ENCODE measurements at places on chromosomes 7 and 10.

DNA sequence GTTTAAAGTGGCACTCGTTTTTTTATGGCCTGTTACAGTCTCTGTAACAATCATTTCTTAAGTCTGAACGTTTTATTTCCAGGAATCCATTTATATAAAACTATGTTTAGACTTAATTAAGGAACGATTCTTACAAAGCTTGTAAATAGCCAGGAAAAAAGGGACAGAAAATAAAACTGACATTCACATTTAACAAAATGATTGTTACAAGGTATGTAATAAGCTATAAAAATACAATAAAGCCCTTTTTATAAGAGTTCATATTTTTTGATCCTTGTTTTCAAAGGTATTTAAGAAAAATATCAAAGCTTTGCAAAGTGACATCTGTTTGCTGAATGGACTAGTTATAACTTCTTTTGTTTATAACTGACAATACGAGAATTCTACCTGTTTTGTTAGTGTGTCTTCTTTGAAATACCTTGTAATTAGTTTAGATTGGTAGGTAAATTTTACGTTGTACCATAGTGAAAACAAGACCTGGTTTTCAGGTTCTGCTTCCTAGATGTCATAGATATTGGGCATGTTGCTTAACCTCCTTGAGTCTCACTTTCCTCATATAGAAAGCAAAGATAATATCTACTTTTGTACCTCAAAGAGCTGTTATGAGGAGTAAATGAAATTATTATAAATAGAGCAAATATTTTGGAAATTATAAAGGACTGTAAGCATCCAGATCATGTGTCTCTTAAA, 25.8 kb downstream of the BTRC start:
- DNase-seq: no peak

- no peak for DNase-seq
Measured at GRCh38 chr10:47025253-47025539, 114.0 kb downstream of the PTPN20 start.

DNA sequence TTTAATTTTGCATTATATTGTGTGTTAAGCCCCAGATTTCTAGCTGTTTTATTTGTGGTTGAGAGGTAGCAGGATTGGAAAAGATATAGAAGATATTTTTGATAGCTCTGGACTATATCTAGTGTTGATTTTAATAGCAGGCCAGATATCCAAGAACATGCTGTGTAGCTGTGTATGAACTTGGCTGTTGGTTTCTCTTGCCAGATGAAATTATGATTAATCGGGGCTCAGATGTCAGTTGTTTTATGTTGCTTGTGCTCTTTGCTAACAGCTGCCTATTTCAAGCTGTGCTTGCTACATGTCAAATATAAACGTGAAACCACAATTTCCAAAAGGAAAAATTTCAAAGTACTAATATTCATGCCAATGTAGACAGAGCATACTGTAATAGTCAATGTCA, 141.1 kb downstream of the GRM3 start:
- DNase-seq: no peak

- no peak for DNase-seq
Measured at GRCh38 chr10:24174014-24174413, 34.9 kb upstream of the KIAA1217 start.

DNA sequence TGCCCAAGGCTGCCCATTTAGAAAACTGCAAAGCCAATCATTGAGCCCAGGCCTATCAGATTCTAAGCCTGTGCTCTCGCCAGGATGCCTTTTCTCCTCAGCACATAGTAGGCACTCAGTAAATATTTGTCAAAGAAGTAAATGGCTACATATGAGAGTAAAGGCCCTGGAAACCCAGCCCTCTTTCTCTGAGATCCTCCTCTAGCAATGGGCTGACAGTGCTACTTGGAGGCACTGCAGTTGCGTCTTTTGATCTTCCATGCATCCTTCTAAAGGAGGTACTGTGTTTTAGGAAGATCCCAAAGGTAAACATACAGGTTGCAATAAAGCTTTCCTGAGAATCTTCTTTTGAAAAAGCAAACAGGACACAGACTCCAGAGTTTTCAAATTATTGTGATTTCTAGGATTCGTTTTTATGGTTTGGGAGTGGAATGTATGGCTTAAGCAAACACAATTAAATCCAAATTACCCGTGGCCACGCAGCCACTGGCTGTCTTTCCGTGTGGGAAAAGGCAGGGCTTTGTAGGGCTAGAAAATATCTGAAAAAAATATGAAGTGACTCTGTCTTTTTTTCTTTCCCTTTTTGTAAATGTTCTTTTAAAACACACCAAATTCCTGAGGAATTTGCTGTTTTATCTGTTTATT, 151.3 kb upstream of the BMPER start:
- DNase-seq: no peak

DNA sequence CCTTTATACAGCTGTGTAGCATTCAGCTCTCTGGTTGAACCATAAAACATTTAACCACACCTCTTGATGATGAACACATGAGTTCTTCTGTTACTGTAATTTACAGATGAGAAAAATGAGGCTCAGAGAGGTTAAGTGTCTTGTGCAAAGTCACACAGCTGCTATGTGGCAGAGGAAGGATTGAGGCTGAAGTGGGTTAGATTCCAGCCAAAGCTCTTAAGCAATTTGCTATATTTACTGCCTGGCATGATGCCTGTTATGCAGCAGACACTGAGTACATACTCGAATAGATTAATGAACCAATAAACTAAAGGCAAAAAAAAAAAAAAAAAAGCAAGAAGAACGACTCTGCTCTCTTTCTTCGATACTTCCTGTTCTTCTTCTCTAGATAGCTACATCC, 35.7 kb downstream of the GFRA1 start:
- DNase-seq: no peak

DNA sequence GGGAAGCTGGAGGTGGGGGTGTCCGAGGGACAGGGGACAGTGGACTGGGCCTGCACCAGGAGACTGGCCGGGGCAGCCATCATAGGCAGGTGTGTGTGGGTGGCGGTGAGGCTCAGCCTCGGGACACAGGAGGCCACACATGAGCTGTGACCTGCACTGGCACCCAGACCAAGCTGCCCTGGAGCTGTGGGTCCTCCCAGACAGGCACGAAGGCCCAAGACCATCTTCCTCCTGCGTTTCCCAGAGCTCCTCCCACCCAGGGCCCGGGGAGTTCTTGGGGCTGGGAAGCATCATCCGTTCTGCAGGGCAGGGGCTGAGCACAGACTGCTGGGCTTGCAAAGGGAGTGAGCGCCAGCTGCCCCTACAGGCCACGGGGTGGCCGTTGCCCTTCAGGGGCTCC, 87.4 kb downstream of the PDGFA start:
- no peak for DNase-seq

GRCh38 chr10:122140461-122140902, 130.6 kb upstream of the BTBD16 start:
- DNase-seq: no peak

DNA sequence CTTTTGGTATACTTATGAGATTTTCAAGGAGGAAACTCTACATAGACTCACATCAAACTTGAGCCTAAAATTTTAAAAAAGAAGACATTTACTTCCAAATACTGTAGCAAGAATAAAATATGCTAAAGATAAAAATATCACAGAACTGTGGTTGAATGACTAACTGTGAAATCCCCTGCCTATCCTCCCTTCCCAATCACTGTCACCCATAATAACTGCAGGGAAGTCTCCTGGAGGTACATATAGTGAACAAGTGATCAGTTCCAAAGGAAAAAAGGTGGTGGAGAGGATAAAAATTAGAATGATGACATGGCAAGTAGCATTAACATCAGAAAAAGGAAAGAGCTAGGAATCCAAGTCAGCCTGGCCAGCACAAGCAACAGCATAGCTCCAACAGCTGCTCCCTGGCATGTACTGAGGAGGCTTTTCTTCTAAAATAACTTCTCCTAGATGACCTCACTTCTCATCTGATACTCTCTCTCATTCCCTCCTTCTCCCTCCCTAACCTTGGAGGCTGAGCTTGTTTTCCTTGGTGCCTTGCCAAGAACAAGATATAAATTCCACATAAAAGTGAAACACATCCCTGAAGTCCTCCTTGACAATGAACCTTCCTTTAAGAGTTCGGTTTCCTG, 124.0 kb downstream of the IQUB start:
- DNase-seq: no peak

- no peak for DNase-seq
Measured at GRCh38 chr10:89357975-89358374, 19.9 kb upstream of the IFIT1B start.

GRCh38 chr7:94834359-94834758, 73.0 kb upstream of the PPP1R9A start:
- no peak for DNase-seq

- DNase-seq: no peak
Measured at GRCh38 chr10:91974960-91975359, 51.4 kb downstream of the BTAF1 start.

- DNase-seq: no peak
Measured at GRCh38 chr7:22629056-22629455, 97.9 kb upstream of the IL6 start.

GRCh38 chr7:111931016-111931517, 275.1 kb downstream of the DOCK4 start:
- DNase-seq: no peak

GRCh38 chr7:16028103-16028502, 341.6 kb upstream of the MEOX2 start:
- no peak for DNase-seq

DNA sequence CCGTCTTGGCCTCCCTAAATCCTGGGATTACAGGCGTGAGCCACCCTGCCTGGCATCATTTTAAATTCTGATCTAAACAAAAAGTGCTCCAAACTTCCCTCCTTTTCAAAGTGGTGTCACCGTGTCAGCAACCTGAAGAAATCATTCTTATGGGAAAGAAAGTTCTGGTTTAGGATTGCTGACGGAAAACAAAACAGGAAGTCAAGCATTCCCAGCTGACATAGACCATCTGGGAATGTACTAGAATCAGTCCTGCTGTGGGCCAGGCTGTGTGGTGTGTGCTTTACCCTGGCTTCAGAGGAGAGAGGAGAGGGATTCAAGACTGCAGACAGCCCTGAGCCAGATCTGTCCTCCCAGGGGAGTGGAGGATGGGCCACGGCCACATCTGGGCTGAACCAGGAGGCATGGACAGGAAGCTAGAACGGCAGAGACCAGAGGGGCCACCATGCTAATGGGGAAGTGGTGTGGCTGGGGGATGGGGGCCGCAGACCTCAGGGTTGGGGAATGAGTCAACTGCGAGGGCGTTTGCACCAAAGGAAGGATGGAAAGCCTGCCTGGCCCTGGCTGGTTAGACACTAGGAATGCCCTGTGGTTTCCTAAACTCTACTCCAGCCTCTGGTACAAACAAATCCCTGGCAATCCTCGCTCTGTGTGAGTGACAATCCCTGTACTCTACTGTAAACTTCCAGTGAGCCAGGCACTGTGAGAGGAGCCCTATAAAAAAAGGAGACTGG, 16.7 kb upstream of the CLIP2 start:
- no peak for DNase-seq

- DNase-seq: no peak
Measured at GRCh38 chr7:100127866-100128636, 1.3 kb downstream of the MBLAC1 start.

DNA sequence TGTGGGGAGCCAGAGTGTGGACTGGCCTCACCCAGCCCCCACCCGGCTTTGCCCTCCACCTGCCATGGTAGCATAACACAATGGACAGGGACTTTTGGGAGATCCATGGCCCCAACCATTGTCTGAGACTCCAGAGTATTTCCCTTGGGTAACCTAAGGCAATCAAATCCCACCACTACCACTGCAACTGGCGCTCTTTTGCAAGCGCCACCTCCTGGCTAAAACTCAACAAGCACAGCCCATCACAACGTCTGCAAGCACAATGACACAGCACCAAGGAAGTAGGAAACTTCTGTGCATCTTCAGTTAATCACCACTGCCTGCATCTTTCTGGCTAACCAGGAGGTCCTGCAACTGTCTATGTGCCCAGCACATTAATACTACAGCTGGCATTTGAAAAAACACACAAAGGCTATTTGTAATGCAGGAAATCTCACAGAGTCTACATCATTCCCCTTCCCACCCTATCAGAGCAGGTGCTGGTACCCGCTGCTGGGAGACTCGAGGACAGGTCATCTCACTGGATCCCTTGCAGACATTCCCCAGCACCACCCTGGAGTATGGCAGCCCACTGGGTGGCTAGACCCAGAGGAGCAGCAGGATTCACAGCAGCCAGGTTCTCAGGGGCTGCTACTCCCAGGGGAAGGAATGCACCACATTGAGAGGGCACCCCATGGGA, 27.7 kb downstream of the ANKRD26 start:
- DNase-seq: no peak

- DNase-seq: no peak
Measured at GRCh38 chr10:86851328-86852207, 95.1 kb downstream of the BMPR1A start.

GRCh38 chr10:59125666-59126065, 50.8 kb upstream of the PHYHIPL start:
- DNase-seq: no peak

DNA sequence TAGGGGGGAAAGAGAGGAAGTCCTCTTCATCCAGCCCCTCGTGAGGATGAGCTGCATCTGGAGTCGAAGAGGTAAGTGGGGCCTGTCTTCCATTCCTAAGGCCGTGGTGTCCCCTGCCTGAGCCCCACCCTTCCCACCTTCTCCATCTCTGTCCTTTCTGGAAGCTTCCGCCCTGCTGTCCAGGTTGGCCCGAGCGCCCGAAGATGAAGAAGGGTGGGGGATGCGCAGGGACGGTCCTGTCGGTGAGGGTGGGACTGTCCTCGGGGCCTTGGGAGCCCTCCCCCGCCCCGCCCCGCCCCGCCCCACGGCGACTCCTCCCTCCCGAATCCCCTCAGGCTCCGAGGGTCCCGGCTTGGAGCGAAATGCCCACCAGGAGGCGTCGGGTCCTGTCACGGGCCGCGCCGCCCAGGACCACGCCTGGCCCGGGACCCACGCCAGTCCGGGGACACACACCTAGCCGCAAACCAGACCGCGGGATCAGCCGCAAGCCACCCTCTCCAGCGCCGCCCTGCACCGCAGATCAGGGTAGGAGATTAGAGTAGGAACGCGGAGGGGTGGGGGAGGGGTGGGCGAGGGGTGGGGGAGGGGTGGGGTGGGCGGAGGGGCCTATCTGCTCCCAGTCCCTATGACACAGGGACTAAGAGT, 15.3 kb downstream of the GPRIN2 start:
- no peak for DNase-seq

GRCh38 chr10:31926160-31926559, 2.5 kb downstream of the ARHGAP12 start:
- DNase-seq: no peak

- no peak for DNase-seq
Measured at GRCh38 chr7:127726476-127726875, 74.5 kb downstream of the SND1 start.

DNA sequence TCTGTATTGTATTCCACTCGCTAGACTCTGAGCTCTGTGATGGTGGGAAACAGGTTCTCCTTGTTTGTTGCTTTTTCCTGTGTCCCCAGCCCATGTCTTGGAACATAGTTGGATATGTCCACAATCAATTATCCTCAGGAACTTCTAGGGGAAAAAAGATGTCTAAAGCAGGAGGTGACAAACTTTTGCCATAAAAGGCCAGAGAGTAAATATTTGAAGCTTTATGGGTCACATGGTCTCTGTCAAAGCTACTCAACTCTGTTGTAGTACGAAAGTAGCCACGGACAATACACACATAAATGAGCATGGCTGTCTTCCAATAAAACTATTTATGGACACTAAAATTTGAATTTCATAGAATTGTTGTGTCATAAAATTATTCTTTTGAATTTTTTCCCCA, 220.5 kb downstream of the CHCHD3 start:
- no peak for DNase-seq

GRCh38 chr7:158949359-158949758, 93.0 kb downstream of the DYNC2I1 start:
- no peak for DNase-seq

- no peak for DNase-seq
Measured at GRCh38 chr7:131498237-131498885, 58.1 kb downstream of the PODXL start.

- DNase-seq: no peak
Measured at GRCh38 chr7:151825721-151826120, 51.2 kb downstream of the PRKAG2 start.

Data from activated CD4-positive, CD25-positive, alpha-beta regulatory T cell (primary cell).